Left ventricle myocardium superior (tissue), 1 donor: ENCODE measurements at places on chromosomes 2 and 18.
A peak's percentile ranks its signal among the peaks of the same experiment; 100 is the strongest.

GRCh38 chr2:96952976-96953610, 33.3 kb downstream of the FAM178B start:
- peak; percentile 60 for DNase-seq

- no peak for DNase-seq
Measured at GRCh38 chr18:59006461-59007067, 133.1 kb upstream of the SEC11C start.

DNA sequence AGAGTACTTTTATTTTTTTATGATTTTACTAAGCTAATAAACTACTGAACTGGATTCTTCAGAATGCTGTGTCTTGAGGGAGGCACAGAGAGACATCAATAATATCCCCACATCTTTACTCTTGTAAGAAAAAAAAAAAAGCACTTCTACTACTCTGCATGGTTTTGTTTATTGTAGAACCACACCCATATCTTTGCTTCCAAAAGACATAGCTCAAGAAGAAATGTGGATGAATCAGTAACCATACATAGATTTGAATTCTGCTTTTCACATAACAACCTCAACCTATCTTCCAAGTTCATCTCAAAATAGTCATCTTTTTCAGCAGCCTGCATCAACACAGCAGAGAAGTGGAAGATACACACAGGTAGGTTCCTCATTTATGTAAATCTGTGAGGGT, 12.2 kb upstream of the COL5A2 start:
- no peak for DNase-seq

- no peak for DNase-seq
Measured at GRCh38 chr2:152183401-152184073, 8.0 kb upstream of the STAM2 start.

GRCh38 chr2:128413014-128413717, 94.5 kb upstream of the HS6ST1 start:
- no peak for DNase-seq

GRCh38 chr18:4807604-4808293, 352.6 kb upstream of the DLGAP1 start:
- no peak for DNase-seq

- no peak for DNase-seq
Measured at GRCh38 chr18:54233228-54233625, 8.8 kb upstream of the MBD2 start.

DNA sequence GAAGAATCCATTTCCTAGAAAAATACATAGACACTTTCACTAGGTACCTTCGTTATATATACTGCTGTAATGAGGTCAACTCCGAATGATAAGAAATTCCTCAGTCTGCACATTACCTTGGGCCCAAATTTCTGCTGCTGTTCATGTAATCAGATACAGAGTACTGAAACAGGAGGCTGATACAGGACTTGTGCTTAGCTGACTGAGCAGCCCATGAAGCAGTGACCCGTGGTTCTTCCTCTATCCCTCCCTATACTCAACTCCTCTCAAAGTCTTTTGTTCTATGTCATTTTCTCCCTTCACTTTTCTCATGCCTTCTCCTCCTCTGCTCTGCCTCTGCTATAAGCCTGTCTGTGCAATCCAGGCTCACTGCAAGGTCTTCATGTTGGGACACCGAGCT, 57.5 kb upstream of the ST8SIA5 start:
- DNase-seq: no peak

- peak; percentile 11 for DNase-seq
Measured at GRCh38 chr18:43590182-43590903, 313.1 kb upstream of the SYT4 start.

GRCh38 chr18:65091744-65092329, 659.0 kb upstream of the CDH7 start:
- no peak for DNase-seq

DNA sequence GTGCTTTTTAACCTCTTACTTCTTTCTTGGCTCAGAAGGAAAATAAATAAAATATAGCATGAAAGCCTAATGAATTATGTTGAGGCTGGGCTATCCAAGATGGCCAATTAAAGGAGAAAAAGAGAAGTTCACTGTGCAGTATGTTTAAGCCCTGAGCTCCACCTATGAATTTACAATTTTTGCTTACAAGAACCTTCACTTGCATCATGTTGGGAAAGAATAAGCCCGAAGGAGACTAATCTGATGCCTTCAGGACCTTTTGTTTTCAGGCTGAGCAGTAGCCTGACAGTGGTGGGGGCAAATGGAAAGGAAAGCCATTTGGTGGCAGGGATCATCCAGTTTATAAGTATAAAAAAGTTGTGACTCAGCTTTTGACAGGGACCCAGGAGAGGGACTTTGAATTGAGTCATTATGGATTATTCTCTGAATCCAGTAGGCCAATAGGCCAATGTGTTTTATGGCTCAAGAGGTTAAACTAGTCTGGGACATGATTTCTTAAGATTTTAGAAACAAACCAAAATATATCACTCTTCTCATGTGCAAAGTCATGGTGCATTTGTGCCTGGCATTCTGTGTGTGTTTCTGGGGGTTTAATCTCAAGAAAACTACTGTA, 56.9 kb downstream of the E2F6 start:
- DNase-seq: no peak

GRCh38 chr2:70084973-70085710, 2.1 kb upstream of the PCBP1 start:
- DNase-seq: peak; percentile 37

DNA sequence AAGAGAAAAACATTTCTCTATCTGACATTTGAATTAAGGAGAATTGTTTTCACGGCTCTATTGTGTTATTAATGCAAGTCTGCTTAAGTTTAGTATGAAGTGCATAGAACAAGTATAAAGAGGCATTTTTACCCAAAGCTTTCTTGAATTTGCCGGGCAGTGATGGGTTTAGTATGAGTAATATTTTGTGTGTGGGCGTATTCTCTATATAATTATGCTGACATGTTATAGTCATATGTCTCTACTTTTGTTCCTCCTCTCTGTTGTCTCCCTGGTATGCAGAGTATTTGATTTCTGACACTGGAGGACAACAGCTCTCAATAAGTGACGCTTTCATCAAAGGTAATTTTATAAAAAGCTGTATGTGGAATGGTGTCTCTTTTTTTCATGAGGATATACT, 45.9 kb downstream of the PIKFYVE start:
- DNase-seq: no peak
